ENCODE measurements at places on chromosomes 2 and 18.

- ATAC-seq = no peak
Measured at GRCh38 chr2:128809259-128809636, 490.6 kb upstream of the HS6ST1 start.

DNA sequence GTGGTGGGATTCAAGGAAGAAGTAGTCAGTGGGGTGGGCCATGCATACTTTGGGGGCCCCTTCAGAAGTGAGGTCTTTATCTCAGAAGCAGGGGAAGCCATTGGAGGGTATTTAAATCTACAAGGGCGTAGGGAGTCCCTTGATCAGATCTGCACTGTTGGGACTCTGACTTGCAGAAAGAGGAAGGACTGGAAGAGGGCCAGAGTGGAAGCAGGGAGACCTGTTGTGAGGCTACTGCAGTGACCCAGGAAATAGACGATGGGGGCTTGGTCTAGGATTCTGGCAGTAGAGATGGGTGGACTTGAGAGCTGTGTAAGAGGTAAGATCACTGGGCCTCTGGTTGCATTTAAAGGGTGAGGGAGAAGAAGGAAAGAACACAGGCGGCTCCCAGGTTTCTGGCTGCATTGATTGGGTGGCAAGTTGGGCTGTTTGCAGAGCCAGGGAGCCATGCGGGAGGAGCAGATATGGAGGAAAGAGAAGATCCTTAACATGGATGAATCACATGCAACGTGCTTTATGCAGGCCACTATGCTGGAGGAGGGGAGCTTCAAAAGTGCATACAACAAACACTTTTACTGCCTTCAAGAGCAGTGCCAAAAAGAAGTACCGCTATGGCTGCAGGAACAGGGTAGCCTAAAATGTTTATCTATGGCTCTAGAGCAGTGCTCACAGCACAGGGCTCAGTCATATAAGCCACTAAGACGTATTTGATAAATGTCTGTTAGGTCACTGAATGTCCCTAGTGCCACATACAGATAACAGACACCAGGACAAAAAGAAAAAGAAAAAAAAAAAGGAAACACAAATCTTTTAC lies 2.3 kb downstream of the SFXN5 start:
- ATAC-seq = no peak

DNA sequence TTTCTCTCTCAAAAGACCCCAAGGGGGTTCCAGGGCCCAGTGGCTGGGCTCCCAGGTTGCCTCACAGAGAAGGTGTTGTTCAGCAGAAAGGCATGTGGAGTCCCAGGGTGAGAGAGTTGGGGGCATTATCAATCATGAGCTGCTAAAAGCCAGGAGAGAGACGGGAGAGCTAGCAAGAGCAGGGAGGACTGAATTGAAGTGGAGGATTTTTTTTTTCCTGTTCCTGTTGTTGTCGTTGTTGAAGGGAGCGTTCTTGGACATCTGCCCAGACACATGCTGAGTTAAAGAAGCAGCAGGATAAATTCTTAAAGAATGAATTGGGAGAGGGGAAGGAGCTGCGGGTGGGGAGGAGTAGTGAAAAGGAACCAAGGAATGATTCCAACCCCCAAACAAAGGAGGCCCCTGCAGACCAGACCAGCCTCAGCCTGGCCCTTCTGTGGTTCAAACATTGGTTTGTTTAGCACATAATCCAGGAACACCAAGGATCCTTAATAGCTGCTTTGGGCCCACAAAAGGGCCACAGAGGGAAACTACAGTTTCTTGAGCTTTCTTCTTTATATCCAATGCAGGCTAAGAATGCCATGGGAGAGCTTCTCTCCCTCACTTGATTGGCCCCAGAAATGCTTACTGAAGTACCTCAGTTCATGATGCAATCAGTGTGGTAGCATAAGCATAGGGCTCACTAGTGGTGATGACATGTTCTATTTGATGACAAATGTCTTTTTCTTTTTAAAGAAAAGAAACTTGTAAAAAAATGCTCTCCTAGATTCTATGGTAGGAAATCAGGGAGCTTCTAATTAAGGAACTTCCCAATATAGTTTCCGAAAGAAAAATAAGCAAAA lies 146.0 kb downstream of the SETBP1 start:
- ATAC-seq = no peak

GRCh38 chr2:108257757-108258331 lies 18.1 kb downstream of the SULT1C3 start:
- no peak for ATAC-seq

DNA sequence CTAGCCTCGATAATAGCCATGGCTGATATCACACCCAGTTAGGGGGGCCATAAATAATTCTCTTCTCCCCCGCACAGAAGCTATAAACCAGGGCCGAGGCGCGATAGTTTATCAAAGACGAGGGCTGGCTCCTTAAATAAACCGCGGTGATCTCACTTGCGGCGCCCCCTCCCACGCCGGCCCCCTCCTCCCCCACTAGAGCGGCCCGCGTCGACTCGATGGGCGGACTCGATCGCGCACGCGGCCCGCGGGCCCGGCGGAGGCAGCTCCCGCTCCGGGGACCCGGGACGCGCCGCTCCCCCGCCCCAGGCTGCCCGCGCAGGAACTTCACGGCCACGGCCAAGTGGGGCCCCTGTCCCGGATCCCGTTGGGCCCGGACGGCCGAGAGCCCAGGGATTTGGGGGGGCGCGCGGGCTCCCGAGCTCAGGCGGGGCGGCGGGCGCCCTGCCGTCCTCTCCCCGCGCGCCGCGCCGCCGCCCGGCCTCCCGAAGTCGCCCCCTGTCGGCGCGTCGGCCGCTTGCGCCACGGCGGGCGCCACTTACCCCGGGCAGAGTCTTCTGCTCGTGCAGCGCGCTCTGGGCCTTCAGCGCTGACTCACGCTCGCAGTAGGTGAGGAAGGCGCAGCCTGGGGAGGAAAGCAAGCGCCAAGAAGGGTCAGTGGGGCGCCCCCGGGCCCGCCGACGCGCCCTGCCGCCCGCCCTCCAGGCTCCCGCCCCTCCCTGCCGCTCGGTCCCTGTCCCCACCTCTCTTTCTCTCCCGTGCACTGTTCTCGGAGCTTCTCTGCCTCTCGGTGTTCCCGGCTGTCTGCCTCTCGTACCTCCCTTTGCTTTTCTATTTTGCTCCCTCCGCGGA lies 80.4 kb downstream of the CELF4 start:
- no peak for ATAC-seq

- peak; percentile 59 for ATAC-seq
Measured at GRCh38 chr2:50491541-50492476, 540.1 kb downstream of the NRXN1 start.

GRCh38 chr2:238742664-238743063 lies 105.2 kb upstream of the TWIST2 start:
- ATAC-seq = no peak

DNA sequence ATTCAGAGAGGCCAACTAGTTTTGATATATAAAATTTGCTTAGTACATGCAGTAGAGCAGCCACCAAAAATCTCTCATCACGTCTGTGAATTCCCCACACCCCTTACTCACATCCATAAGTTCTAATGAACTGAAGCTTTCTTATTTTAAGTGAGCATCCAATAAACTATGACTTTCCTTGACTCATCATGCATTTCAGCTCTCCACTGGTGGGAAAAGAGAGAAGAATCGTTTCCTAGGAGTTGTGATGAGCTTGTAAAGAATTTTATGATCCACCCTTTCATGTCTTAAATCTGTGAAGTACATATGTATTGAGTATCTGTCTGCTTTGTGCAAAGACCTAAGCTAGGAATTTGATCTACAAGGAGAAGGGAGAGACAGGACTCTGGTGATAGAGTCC lies 428.6 kb downstream of the SETBP1 start:
- ATAC-seq = no peak

DNA sequence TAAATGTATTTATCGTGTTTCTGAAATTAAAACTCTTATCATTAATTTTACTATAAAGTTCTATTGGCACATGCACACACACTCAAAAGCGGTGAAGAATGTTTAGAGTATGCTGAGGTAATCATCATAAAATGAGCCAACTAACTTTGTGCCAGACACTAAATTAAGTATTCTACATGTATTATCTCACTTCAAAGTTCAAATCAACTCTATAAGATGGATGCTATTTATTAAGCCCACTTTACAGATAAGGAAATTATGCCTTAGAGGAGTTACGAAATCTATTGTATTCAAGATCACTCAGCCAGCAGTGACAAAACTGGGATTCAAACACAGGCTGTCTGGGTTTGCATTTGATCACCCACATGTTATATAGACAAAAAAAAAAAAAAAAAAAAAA lies 24.9 kb downstream of the OLA1 start:
- ATAC-seq = no peak

DNA sequence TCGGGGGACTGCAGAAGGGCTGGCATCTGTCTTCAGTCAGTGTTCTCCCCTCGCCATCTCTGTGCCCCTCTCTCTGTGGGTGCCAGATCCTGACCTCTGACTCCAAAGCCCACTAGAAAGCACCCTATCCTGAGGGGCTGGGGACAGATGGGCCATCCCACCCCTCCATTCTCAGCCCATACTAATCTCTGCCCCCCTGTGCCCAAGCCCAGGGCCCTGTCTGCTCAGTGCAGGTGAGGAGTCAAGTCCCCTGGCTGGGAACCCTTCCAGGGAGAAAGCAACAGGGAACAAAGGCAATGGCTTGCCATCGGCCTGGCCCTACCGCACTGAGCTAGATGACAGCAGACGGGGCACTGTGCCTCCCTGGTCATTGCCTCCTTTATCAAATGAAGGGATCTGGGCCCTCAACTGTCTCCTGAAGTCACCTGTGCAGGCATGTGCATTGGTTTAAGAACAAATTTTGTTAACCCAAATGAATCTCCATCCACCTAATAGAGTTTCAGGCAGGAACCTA lies 42.7 kb upstream of the ID2 start:
- no peak for ATAC-seq

GRCh38 chr2:163665817-163666216 lies 70.0 kb downstream of the FIGN start:
- ATAC-seq = no peak

Data from activated T-helper 17 cell treated with anti-CD3 and anti-CD28 coated beads, Interleukin-2, amount 50 U/mL, for 72 hours (primary cell).